Left lobe of liver (tissue), 2 donors: ENCODE measurements at places on chromosomes 5 and 9. TPM values are rescaled to one million over a fixed set of nuclear protein-coding genes. Genes with fewer than 3 reads are reported as not detected.
A peak's percentile ranks its signal among the peaks of the same experiment; 100 is the strongest.

The S1PR3 gene
- total RNA-seq: 2.0 TPM

The IFNB1 gene
- total RNA-seq: not detected

The PRSS3 gene
- total RNA-seq: 5.3 TPM

The NEUROG1 gene
- total RNA-seq: not detected

The LCN10 gene
- total RNA-seq: 0.15 TPM

The ANKRD34B gene
- total RNA-seq: not detected

The PLPP7 gene
- total RNA-seq: 0.30 TPM

DNA sequence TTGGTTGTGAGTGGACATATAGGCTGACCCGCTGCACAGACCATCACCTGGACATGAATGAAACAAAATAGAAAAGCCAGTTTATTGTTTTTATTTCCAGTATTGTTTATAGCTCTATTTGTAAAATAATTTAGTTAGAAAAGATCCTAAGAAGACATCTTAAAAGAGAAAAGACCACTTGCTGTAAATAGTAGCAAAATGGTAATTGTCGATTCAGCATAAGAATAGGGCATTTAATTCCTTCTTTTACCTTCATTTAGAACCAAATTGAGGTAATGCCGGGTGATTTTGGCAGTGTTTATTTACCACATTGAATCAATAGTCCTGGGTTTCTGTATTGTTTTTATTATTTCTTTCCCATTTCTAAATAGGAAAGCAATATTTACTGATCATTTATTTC, 7.4 kb downstream of the TARS1 start:
- DNase-seq: no peak

- no peak for DNase-seq
Measured at GRCh38 chr9:31028137-31028536, 1356.3 kb upstream of the ACO1 start.

DNA sequence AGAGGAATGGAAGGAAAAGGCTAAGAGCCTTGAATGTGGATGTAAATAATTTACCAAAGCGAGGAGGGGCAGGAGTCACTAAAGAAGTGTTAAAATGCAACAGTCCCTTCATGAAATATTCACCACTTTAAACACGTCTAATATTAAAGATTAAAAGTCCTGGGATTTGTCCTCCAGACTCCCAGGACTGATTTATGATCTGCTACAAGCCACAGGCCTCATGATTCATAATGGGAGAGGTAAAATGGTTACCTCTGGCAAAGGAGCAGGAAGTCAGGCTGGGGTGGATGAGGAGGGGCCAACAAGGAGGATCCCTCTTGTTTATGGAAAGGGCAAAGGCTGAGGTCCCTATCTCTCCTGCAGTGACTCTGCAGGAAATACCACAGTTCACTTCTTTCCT, 292.4 kb downstream of the TRIM32 start:
- DNase-seq: no peak

DNA sequence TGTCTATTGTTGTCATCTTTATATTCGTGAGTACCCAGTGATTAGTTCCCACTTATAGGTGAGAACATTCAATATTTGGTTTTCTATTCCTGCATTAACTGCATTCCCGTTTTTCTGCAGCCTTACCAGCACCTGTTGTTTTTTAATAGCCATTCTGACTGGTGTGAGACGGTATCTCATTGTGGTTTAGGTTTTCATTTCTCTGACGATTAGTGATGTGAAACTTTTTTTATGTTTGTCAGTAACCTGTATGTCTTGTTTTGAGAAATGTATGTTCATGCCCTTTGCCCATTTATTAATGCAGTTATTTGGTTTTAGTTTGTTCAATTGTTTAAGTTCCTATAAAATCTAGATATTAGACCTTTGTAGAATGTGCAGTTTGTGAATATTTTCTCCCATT, 546.0 kb upstream of the RORB start:
- no peak for DNase-seq

- DNase-seq: no peak
Measured at GRCh38 chr9:126581893-126582292, 31.8 kb upstream of the LMX1B start.

- DNase-seq: no peak
Measured at GRCh38 chr5:30050056-30050815, 1143.2 kb upstream of the CDH6 start.

DNA sequence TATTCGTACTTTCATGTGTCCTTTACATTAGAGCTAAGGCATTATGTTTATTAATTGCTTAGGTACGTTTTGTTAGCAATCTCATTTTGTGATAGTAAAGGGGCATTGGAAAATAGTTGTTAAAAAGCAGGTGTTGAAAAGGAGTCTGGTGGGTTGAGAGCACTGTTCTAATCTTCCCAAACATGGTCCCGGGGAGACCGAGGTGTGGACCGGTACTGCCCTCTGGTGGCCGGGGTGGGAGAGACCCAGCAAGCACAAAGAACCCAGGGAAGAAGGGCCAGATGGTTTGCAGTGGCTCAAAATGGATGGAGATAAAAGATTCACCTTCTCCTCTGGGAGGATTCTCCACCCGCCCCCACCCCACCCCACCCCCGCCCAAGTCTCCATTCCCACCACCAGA, 26.1 kb downstream of the IDNK start:
- peak; percentile 77 for DNase-seq

GRCh38 chr9:75891771-75892215, 1.3 kb downstream of the PCSK5 start:
- DNase-seq: no peak

GRCh38 chr5:90560771-90561170, 2.2 kb downstream of the ADGRV1 start:
- DNase-seq: no peak

DNA sequence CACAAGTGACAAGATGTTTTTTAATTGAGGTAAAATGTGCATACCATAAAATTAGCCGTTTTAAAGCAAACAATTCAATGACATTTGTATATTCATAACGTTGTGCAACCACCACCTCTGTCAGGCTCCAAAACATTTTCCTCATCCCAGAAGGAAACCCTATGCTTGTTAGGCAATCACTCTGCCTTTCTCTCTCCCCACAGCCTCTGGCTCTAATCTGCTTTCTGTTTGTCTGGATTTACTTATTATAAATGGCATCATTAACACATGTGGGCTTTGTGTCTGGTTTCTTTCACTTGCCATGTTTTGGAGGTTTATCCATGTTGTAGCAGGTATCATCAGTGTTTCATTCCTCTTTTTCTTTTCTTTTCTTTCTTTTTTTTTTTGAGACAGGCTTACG, 1.4 kb upstream of the N4BP3 start:
- DNase-seq: no peak

DNA sequence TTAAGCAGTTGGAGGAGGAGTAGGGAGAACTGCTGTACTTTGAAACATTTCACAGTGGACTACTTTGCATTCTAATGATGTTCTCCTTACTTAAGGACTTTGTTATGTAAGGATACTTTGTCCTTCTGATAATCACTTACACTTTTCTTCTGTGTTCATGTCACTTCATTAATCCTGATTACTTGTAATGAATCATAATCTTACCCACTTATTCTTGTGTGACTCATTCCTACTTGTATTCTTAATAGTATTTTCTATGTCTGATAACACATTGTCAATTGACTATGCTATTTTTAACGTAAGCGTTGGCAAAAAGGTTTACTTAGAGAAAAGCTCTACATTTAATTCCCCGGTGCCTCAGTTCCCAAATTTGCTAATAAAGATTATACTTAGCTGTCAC, 63.8 kb downstream of the GHR start:
- DNase-seq: no peak

- peak; percentile 81 for DNase-seq
Measured at GRCh38 chr9:6080154-6080716, 64.8 kb upstream of the RANBP6 start.

GRCh38 chr5:97906135-97906534, 723.1 kb upstream of the RIOK2 start:
- no peak for DNase-seq

DNA sequence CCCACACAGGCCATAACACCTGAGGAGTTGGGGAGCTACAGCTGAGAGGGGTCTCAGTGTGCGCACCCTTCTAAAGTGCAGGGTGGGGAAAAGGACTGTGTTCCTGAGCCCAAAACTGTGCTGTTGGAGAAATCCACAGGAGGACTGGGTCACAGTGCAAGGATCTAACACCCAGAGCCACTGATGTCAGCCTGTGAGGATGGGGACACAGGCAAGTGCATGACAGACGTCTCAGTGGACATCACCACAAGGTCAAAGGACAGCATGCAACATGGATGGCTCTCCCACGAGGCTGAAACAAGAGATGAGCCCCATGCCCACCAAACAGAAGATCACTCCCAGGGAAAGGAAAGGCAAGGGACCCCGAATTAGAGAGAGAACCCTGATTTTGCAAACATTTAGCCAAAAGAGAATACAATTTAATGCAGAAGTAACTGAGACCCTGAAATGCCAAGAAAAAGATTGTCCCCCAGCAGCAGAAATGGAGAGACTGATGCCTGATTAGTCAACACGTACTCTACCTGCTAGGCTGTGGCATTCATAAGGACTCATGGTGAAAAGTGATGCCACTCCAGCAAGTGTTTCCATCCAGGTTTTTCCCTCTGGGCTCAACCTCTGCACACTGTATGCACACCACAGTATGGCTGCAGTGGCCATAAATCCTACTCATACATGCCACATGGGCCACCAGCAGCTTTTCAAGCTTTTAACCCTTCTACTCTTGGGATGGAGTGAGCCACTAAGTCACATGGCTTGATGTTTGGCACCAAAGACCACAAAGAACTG, 14.2 kb downstream of the KLF9 start:
- DNase-seq: no peak

DNA sequence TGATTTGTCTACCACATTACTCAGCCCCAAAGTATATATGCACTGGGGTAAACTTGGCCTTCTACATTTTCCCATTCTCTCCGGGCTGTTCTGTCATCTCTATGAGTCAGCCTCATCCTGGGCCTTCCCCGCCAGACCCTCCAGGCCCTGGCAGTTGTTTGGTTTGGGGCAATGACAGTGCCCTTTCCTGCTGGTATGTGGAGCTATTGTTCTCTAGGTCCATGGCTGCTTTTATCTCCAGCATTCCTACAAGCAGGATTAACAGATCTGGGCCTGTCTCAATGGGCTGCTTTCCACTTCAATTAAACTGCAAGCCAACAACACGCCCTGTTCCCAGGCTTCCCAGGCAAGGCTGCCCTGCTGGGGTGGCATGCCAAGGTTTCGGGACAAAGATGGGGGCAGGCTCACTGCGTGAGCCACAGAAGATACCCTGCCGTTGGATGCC, 136.4 kb downstream of the SLIT3 start:
- no peak for DNase-seq

GRCh38 chr5:96636046-96636445, 26.1 kb upstream of the CAST start:
- DNase-seq: no peak

- no peak for DNase-seq
Measured at GRCh38 chr5:10627160-10627701, 63.4 kb downstream of the ANKRD33B start.

GRCh38 chr5:36238502-36239295, 3.0 kb downstream of the NADK2 start:
- DNase-seq: no peak
